ENCODE measurements at places on chromosomes 3 and 15.

DNA sequence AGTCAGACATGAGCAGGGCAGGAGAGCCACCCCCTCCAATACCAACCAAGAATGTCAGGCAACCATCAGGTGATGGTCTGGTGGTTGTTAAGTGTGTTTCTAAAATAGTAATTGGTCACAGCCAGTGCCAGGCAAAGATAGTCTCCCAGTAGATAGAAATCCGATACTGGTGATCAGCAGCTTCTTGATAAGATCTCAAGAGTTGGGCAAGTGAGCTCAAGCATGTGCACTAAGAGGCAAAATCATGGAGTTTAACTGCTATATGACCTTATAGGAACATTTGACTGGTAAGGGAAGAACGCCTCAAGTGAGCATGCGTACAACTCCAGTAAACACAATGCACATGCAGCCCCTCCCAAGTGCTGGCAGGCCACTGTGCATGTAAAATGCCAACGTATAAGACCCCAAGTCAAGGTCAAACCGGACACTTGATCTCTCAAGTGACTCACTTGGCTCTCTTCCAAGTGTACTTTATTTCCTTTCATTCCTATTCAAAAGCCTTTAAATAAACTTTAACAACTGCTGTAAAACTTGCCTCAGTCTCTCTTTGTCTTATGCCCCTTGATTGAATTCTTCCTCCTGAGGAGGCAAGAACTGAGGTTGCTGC lies 36.0 kb upstream of the CBLB start:
- DNase-seq = no peak

GRCh38 chr15:90315278-90315982 lies 36.7 kb upstream of the ZNF774 start:
- DNase-seq = no peak

DNA sequence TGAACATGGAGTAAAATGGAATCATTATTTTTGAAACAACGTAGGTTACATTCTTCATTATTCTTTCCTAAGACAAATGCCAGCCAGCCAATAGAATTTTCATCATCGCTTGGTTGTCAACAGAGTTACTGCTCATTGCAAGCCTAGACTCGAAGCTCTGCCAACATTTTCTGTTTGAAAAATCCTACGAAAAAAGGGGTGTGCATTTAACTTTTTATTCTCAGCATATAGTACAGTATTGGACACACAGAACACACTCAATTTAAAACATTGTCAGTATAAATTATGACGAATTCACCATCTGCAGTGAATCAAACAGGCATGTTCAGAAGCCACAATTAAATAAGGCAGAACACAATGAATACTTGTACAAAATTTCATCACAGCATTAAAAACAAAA lies 232.1 kb downstream of the NR1D2 start:
- no peak for DNase-seq

DNA sequence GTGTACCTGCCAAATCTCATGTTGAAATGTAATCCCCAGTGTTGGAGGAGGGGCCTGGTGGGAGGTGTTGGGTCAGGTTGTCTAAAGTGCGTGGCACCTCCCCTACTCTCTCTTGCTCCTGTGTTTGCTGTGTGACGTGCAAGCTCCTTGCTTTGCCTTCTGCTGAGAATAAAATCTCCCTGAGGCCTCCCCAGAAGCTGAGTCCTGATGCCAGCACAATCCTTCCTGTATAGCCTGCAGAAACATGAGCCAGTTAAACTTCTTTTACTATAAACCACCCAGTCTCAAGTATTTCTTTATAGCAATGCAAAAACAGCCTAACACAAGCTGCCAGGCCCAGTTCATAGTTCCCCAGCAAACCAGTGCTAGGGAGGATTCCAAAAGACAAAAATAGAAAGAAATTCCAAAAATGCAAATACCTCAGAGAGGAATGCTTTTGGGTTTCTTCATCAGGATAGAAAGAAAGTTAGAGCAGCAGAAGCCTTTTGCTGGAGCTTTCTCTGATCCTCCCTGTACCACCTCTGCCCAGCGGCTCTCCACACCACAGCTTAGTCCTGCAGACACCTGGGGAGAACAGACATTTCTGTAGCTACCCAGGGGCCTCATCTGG lies 25.9 kb upstream of the CDV3 start:
- DNase-seq = no peak

GRCh38 chr3:187291512-187292132 lies at the start of gene MASP1:
TSS of gene MASP1 (minus strand) at chr3:187291737. CDS start at chr3:187291632, 105 bp downstream.
- DNase-seq = no peak

GRCh38 chr3:137764001-137764433 lies at the start of gene SOX14:
TSS of gene SOX14 (plus strand) at chr3:137764315. CDS start at chr3:137764785, 470 bp downstream.
- peak; percentile 64 for DNase-seq

- no peak for DNase-seq
Observed at GRCh38 chr15:100005013-100005412, 271.8 kb upstream of the LYSMD4 start.

DNA sequence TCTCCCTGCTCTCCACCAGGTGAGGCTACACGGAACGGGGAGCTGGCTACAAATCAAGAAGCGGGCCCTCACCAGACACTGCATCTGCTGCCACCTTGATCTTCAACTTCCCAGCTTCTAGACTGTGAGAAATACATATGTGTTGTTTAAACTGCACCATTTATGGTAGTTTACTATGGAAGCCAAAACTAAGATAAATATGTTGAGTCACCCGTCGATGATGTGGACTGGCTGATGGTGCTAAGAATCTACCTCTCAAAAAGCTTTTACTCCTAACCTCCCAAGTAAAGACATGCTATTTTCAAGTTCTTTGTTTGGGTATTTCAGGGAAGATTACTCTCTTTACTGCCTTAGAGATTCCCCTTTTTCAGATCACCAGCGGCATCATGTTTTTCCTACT lies 110.9 kb downstream of the VGLL3 start:
- no peak for DNase-seq

- no peak for DNase-seq
Observed at GRCh38 chr3:59064276-59064675, 14.5 kb upstream of the CFAP20DC start.

GRCh38 chr15:58459045-58459444 lies 27.3 kb downstream of the LIPC start:
- no peak for DNase-seq

- peak; percentile 14 for DNase-seq
Observed at GRCh38 chr15:35958021-35958420, 412.1 kb upstream of the DPH6 start.

- no peak for DNase-seq
Observed at GRCh38 chr3:138476526-138476925, 42.1 kb downstream of the ESYT3 start.

- no peak for DNase-seq
Observed at GRCh38 chr3:45106874-45107273, 39.3 kb downstream of the CDCP1 start.

DNA sequence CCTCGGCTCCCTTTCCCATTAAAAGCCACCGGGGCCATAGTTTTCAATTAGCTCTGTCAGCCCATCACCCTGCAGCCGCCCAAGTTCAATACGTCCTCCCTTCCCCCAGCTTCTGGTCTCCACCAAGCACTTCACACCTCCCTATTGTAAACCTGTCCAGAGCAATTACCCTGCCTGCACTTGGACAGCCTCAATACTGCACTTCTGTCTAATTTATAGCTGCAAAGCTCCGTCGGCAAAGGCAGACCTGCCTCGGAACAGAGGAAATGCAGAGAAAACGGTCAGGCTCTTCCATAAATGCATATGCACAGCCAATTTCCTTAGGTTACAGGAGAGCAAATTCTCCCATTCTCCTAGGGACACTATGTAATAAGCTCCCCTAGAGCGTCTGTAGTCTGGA lies 21.9 kb downstream of the LRIG1 start:
- DNase-seq = no peak

GRCh38 chr3:18246336-18247060 lies 178.6 kb downstream of the SATB1 start:
- DNase-seq = no peak

GRCh38 chr3:126932188-126932931 lies 50.6 kb upstream of the PLXNA1 start:
- DNase-seq = no peak

DNA sequence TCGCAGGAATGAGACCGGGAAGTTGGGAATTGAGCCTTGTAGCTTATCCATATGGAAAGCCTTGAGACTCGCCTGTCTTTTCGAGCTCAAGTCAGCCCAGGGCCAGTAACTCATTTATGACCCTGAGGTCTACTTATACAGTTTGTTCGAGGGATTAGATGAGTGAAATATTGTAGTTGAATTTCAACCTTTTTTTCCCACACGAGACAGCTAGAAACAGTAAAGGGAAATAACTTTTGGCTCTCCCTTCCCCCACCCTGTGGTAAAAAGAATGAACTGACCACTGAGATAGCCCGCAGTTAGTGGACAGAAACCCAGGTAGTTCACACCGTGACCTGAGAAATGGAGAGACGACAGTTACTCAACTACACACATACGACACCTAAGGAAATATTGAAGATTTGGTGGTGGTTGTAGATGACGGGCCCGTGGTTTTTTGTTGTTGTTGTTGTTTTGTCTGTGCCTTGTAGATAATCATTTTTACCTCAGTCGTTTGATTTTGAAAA lies 841 bp downstream of the EIF3J start:
- no peak for DNase-seq

GRCh38 chr15:51641490-51642130 lies 19.0 kb upstream of the DMXL2 start:
- no peak for DNase-seq

GRCh38 chr3:18898911-18899310 lies 249.4 kb upstream of the KCNH8 start:
- no peak for DNase-seq

DNA sequence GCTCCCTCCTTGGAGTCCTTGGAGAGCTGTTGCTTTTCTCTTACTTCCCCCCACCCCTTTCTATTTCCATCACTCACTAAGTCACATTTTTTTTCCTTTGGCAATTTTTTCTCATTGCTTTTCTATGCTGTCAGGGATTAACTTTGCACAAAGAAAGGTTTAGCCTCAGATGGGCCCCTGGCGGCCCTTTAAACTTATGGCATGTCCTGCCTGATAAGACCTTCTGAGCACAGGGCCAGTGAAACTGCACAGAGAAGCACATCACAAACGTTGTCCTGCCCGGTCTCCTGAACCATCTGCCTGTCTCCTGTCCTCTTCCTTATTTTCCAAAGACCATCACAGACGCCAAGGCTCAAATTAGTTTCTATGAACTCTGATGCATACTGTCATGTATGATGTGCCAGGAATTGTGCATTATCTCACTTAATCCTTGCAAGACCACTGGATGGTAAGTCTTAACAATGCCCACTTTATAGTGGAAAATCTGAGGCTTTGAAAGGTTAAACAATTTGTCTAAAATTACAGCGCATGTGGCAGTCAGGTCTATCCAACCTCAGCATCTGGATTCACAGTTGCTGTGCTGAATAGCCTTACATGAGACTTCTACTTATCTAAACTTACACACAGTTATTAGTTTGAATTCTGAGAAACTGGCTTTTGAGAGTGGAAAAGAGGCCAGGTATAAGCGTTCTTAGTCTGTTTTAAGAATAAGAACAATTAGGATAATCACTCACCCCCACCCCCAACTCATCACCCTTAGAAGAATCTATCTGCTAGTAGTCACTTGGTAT lies 648.1 kb downstream of the NTRK3 start:
- no peak for DNase-seq

DNA sequence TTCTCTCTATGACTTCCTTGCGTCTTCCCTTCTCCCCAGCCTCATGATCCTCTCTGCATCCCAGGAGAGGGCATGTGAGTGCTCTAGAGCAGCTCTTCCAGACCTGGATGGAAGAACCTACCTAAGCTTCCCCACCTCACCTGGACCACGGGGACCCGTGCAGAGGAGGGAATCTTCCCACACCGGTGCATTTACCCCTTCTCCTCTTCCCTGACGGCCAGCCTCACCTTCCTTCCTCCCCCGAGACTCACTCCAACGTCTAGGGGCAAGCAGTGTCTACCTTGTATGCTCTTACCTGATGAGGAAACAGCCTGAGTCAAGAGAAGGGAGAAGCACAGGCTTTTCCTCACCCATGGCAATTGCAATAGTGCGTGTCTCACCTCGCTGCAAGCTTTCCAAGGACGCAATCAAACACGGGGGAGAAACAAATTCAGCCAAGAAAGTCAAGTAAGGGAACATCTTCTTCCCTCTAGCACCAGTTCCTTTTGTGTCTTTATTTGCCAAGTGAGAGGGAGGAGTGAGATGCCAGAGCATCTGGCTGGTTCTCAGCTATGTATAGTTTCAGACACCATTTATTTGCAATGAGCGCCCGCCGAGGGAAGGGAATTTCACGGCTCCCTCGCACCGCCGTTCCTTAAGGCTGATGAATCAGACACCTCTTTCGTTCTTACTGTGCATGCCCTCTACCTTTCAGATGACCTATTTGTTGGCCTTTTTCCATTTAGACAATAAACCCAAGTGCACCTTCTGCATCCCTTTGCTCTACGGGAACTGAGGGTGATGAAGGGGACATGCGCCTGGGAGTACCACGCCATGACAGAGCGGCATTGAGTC lies 1.8 kb upstream of the CCR9 start:
- no peak for DNase-seq

DNA sequence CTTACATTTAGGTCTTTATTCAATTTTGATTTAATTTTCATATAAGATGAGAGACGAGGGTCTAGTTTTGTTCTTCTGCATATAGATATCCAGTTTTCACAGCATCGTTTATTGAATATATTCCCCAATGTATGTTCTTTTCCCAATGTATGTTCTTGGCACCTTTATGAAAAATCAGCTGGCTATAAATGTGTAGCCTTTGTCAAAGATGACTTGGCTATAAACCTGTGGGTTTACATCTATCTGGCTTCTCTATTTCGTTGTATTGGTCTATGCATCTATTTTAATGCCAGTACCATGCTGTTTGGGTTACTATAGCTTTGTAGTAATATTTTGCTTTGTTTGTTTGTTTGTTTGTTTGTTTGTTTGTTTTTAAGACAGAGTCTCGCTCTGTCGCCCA lies 11.7 kb upstream of the IREB2 start:
- DNase-seq = no peak

DNA sequence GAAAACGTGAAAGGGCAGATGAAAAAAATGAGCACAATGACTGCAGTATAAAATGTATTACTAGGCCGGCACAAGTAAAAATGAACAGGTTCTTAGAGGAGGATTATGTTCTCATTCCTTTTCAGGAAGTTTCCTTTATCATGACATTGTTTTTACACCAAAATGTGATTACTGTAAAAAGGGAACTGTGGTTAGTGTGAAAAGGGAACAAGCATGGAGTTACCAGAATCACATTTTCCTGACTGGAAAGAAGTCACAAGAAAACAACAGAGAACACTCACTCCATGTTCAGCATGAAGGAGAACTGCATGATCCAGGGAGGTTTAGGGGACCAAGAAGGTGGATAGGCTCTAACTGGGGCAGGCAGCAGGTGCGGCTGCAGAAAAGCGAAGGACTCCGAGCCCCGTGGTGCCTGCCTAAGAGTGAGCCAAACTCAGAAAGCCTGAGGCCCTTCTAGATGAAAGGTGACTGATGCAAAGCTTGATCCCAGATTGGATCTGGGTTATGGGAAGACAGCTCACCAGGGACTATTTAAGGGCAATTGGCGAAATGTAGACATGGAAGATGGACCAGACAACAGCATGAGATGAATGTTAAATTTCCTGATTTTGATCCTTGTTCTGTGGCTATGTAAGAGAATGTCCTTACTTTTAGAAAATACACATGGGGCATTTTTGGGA lies 77.3 kb downstream of the CCR1 start:
- no peak for DNase-seq

All from NCI-H1048 (cell line).